Hematopoietic multipotent progenitor cell treated with erythropoietin and hydrocortisone succinate and interleukin-3 and kit ligand, for 15 days (in vitro differentiated cells): ENCODE measurements at places on chromosomes 7 and 10.
A peak's percentile ranks its signal among the peaks of the same experiment; 100 is the strongest.

DNA sequence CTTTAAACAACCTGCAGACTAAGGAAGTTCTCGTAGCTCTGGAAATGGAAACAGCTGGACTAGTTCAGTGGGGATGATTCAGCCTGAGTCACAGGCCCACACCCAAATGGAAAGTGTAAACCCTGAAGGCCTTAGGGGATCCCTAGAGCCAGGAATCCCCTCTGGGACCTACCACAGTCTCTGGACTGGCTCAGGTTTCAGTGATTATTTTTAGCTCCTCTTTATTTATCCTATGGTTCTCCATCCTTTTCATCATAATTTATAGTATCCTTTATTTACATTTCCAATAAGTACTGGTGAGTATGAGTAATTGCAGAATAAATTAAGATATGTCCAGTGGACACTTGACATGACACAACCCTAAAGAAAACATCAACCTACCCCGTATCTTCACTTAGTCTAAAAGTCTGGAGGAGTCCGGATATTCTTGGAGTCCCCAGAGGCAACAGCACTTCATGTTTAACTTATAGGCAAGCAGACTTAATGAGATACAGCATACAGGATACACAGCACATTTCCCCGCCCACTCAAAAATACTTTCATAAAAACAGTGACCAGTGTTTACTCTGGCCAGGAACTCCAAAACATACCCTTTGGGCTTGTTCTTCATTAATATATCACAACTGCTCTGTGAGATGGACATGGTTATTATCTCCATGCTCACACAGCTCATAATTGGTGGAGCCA is 28.4 kb upstream of the SEMA3E start:
- DNase-seq = no peak

DNA sequence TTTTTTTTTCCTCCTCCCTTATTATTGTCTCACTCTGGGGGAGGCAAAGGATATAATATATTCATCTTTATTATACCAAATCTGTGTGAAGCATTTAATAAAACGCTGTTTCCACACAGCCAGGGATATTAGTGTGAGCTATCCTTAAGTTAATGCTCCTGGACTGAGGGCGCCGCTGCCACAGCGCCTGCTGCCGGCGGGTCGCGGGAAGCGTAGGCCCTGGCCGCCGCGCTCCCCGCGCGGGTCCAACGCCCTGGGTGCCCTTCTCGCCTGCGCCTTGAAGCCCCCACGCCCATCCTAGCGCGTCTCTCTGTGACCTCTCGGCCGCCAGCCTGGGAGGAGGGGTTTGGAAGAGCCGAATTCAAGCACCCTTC is 9.5 kb upstream of the LBX1 start:
- DNase-seq = no peak

DNA sequence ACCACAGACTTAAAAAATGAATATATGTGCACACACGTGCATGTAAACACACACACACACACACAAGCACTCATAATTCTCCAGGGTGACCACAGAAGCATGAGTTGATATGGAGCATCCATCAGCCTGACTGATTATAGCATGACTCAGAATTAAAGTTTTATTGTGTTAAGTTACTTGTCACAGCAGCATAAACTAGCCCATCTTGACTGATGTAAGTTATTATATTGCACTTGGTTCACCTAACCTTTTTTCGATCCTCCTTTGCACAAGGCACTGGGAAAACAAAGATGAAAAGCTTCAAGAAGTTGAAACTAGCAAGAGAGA is 18.8 kb upstream of the SLC35G1 start:
- DNase-seq = no peak

- no peak for DNase-seq
Measured at GRCh38 chr10:78549140-78549935, 515.7 kb downstream of the RPS24 start.

DNA sequence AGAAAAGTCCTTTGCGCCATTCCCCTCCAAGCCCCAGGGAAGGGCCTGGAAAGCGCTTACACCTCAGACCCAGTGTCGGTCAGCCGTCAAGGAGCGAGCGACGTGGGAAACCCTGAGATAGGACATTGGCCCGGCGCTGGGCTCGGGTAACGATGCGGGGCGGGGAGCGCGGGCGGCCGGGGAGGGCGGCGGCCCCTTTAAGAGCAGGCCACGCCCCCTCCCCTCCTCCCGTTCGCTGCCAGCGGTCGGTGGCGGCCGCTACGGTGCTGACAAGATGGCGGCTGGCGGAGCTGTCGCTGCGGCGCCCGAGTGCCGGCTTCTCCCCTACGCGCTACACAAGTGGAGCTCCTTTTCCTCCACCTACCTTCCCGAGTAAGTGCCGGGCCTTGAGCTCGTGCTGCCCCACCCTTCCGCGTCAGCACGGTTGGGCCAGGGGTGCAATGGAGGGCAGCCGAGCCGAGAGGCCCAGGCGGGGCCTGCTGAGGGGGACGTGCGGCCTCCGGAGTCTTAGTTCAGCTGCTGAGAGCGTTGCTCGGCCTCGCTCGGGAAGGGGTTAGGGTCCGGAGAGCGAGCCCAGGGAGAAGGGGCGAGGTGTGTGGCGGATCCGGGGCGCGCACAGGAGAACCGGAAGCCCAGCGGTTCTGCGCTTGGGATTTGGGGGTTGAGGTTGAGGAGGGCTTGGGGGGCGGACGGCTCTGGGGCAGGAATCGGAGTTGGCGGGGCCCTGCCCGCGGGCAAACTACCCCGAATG is at the start of gene MKLN1:
MKLN1 (plus strand) TSS at position 251 of the 751 bp plus-strand sequence; CDS start at position 275, 24 bp downstream.
- peak; percentile 95 for DNase-seq

DNA sequence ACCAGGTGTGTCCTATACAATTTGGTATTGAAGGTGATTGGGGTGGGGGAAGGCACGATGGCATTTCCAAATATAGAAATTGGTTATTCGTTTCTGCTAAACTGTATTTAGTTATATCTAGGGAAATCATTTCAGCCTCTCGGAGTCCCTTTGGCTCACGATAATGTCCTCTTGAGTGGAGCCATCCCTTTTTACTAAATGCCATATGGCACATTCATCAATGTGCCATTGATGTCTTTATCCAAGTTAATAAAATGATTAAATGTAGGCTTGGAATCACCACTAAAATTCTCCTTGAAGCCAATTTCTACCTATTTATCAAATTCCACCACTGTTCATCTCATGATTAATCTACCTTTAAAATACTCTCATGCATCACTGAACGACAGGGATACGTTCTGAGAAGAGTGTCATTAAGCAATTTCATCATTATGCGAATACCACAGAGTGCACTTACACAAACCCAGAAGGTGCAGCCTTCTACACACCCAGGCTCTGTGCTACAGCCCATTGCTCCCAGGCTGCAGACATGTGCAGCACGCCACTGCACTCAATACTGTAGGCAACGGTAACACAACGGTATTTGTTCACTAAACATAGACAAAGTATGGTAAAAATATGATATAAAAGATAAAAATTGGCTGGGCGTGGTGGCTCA is 219.2 kb upstream of the C7orf33 start:
- DNase-seq = no peak

GRCh38 chr10:11292576-11293302 is 275.1 kb downstream of the CELF2 start:
- DNase-seq = no peak
